ENCODE measurements at places on chromosomes 6 and 20.

DNA sequence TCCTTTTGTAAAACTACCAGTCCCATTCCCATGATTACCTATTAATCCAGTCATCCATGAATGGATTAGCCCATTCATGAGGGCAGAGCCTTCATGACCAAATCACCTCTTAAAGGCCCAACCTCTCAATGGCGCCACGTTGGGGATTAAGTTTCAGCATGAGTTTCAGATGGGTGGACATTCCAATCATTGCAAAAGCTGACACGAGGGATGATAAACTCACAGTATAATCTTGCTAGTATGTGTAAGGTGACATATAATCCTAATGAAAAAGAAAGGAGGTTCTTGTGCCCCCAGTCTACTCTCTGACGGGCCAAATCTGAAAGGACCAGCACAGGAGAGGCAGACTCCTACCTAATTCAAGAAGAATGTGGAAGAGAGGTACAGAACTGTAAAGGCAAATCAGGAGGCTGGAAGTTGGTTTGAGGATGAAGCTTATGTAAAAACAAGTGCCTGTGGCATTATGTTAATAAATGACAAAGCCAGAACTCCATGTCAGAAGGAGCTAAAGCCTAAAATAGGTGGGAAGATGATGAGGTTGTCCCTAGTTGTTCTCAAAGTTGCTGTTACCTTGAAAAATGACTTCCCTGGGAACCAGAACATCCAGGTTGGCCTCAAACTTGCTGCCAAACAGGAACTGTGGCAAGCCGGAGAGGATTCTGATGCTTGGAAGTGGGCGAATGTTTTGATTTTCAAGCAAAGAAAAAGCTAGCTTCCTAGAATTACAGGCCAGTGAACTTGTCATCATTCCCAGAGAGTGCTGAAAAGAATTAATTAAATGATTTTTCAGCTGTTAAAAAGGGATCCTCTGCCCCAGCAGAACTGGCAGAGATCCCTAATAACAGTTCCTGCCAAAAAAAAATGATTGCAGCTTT is 106.5 kb upstream of the TIAM2 start:
- no peak for DNase-seq

DNA sequence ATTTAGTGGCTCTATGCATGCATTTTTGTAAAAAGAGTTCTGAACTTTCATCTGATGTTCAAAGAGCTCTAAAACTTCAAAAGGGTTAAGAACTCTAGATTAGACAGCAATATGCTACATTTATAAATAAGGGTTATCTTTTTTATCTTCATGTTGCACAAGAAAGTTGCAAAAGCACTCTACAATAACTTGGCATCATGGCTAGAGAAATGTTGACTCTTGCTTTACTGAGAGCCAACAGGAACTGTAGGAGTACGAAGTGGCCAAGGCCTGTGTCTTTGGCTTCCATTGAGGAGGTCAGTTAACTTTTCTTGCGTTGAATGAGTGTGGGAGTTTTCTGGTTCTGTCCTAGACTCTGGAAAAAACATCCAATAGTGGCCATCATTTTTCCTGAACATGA is 516.9 kb downstream of the TFAP2B start:
- DNase-seq: no peak

DNA sequence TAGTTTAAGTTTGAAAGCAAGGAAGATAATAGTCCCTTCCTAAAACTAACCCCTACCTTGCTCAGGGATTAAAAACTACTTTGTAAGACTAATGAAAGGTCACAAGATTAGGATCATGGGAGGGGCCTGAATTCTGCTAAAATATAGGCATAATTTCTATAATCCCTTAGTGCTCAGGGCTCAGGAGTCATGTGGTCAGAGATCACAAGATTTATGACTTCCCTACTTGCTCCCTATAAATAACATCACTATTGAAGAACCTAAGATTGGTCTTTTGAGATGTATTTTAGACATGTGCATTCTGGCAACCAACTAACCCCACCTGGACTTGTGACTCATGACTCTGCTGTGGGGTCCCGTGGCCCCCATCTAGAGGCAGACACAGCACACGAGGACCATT is 81.1 kb downstream of the STMND1 start:
- no peak for DNase-seq

DNA sequence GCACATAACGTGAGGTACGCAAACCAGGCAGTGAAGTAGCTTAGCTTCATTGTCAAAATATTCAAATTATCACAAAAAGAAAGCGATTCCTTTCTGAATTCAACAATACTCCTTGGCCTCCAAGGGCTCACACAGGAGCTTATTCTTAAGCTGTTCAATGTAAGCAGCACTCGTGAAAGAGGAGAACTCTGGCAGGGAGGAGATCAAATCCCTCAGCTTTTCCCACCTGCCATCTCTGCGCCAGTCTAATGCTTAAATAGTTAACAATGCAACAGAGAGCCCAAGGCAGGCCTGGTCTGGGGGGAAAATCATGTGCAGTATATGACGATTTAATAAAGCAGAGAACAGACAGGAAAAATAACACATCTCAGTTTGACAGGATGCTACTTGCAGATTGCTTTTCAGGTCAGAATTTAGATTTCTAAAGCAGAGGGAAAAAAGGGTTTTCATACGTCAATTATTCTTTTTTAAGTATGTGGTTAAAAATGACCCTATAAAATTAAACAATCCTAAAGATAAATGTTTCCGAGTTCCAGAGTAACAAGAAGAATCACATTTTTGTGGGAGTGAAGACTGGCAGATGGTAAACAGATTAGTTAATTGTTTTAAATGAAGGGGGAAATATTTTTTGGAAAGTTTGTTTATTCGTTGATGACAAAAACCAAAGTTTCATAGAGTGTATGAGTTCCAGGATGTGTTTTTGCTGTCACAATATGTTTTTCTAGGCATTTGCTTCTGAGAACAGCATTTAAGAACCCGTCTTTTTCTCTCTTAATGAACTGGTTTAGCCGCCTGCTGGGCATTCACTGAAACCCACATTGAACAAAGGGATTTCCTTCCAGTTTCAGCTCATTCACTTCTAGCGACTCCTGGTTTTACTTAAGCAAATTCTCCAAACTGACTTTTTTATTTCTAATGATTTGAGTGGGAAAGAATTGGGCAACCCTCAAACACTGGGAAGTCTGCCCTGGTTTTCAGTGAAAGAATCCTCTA is 45.9 kb downstream of the PLAGL1 start:
- DNase-seq: no peak

DNA sequence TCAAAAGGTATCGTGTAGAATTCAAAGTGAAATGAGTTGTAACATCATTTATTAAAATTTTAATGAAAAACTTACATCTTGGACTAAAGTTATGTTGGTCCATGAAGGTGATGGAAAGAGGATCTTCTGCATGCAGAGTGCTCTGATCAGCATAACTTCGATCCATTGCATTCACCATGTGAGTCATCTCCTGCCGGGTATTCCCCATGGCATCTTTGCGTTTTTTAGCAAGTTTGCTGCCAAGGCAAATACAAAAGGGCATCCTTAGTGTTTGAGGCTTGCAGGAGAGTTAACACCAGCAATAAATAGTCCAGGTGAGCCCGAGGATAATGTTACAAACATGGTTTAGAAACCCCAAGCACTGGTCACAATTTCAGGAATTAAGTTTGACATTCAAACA is 104.2 kb upstream of the THEMIS start:
- no peak for DNase-seq

GRCh38 chr6:147509891-147510290 is 1.4 kb downstream of the SAMD5 start:
- no peak for DNase-seq

Data from SK-N-DZ (cell line).